LHCN-M2 (cell line): ENCODE measurements at places on chromosomes 4 and X.

DNA sequence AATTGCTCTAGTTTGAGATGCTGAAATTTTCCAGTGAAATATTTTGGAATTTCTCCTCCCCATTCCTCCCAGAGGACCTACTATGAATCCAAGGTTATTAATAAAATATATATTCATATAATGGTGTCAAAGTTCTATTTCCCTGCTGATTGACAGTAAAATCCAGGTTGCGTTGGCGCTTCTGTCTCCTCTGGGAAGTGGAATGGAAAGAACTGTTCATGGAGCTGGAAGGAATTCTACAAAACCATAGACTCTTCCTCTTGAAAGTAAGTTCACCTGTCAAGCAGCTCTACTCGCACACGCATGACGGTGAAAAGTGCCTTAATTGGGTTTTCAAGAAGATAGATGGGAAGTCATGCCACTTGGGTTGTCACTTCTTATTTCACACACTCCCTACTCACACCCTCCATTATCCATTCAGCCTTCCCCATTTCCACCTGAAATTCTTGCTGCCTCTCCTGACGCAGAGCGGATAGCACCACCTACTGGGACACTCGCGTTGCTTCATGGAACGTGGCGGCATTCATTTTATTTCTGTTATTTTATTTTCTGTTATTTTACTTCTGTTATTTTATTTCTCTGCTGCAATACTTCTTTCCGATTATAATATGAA lies 351.6 kb downstream of the NLGN4X start:
- peak; percentile 17 for DNase-seq

GRCh38 chr4:77893451-77893850 lies 30.8 kb downstream of the MRPL1 start:
- DNase-seq: no peak

- peak; percentile 8 for DNase-seq
Measured at GRCh38 chrX:120309873-120310705, 1.2 kb downstream of the TMEM255A start.

GRCh38 chr4:16537926-16538325 lies 311.7 kb upstream of the TAPT1 start:
- DNase-seq: no peak

DNA sequence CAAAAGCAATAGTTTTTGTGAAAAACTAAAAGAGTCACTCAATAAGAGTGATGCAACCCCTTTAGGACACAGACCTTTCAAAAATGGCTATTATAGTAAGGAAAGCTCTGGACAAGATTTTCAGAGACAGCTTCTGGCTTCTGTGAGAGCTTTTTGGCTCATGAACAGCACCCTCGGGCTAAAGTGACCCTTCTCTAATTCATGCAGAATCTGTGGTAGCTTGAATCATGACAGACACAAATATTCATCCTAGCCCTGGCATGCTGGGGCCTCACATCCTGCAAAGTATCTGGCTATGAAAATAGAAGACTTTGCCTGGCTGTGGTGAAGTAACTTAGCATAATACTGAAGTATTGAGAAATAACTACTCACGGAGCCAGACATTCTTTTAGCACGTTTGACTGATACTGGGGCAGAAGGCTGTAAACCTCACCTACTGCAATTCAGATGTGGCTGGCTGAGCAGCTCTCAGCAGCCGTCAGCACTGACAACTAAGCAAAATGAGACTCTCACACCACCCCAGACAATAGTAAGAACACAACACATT lies 327.3 kb downstream of the MAPK10 start:
- peak; percentile 80 for DNase-seq

DNA sequence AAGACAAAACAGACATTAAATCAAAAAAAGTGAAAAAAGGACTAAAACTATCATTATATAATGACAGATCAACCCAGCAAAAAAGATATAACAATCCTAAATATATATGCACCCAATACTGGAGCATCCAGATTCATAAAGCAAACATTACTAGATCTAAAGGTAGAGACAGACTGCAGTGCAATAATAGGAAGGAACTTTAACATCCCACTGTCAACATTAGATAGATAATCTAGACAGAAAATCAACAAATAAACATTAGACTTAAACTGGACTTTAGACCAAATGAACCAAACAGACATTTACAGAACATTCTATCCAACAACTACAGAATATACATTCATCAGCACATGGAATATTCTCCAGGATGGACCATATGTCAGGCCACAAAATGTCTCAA lies 29.5 kb upstream of the RAB39B start:
- no peak for DNase-seq

- DNase-seq: no peak
Measured at GRCh38 chr4:94519925-94520789, 68.4 kb downstream of the PDLIM5 start.

DNA sequence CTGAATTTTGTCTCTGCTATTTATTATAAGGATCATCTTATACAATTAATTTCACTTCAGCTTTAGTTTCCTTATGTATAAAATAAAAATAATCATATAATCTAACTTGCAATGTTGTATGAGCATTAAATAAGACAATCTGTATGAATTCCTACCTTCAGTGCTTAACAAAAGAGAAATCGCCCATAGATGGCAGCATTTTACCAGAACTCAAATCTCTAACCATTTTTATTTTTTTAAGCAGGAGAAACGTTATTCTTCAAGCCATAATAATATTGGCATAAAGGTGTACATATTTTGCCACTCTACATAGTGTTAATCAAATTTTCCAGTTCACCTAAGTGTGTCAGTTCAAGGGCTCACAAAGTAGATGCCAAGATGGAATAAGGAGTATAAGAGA lies 78.8 kb downstream of the TMEM47 start:
- peak; percentile 37 for DNase-seq

DNA sequence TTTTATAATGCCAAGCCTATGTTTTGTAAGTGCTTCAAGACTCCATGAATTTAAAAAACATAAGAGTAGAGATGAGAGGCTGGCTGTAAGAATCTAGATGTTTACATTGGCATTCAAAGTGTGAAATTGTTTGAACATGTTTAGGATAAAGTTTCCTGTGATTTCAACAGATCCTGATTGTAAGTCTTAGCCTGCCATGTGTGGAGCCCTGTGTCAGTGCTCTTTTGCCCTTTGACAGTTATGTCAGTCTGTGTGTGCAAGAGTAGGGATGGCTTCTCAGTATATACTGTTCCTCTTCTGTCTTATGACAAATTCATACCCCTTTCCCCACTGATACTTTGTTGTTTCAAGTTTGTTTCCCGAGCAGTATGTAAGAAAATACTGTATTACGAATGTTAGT lies 68.2 kb downstream of the USP9X start:
- no peak for DNase-seq

GRCh38 chr4:3311489-3312171 lies 18.8 kb downstream of the RGS12 start:
- no peak for DNase-seq

DNA sequence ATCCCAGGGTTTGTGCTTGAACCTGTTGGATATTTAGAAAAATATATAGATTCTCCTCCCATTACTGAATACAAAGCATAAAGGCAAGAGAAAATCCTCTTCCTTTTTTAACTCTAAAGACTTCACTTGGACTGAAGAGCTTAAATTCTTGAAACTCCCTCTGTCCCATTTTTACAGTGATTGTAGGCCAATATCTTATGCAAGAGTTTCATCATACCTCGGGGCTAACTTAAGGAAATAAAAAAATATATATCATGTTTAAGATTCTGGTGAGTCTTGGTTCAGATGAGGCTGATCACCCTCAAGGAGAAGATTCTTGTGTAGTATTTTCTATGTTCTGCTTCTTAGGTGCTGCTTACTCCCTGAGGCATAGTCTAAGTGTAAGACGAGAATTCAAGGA lies 1449.6 kb downstream of the C4orf33 start:
- DNase-seq: no peak

GRCh38 chr4:37245391-37245954 lies 930 bp downstream of the NWD2 start:
- no peak for DNase-seq

- no peak for DNase-seq
Measured at GRCh38 chrX:125131164-125131563, 188.5 kb upstream of the TEX13C start.

- peak; percentile 36 for DNase-seq
Measured at GRCh38 chrX:2692221-2693112, 1.4 kb downstream of the CD99 start.

DNA sequence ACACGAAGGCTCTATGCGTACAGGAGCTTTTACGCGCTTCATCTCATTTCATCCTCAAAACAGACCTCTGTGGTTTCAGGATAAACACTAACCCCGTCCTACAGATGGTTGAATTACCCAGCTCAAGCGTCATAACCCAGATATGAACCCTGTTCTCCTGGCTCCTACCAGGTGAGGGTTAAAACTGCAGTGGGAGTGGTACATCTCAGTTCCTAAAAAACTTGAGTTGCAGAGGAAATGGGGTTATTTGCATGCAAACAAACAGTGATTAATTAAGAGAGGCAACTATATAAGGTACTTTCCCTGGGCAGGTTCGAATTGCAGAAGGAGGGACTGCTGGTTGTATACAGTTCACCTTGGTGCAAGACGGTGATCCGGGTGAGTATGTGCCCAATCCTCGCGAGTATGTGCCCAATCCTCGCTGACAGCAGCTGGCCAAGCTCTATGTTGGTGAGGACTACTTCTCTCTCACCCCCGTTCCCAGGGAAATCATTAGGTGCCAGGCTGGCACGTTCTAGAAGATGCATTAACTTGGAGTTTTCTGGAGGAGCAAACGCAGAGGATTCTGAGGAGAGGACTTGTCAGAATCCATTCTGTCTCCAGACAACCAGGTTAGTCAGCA lies 72.6 kb downstream of the FHDC1 start:
- DNase-seq: no peak

DNA sequence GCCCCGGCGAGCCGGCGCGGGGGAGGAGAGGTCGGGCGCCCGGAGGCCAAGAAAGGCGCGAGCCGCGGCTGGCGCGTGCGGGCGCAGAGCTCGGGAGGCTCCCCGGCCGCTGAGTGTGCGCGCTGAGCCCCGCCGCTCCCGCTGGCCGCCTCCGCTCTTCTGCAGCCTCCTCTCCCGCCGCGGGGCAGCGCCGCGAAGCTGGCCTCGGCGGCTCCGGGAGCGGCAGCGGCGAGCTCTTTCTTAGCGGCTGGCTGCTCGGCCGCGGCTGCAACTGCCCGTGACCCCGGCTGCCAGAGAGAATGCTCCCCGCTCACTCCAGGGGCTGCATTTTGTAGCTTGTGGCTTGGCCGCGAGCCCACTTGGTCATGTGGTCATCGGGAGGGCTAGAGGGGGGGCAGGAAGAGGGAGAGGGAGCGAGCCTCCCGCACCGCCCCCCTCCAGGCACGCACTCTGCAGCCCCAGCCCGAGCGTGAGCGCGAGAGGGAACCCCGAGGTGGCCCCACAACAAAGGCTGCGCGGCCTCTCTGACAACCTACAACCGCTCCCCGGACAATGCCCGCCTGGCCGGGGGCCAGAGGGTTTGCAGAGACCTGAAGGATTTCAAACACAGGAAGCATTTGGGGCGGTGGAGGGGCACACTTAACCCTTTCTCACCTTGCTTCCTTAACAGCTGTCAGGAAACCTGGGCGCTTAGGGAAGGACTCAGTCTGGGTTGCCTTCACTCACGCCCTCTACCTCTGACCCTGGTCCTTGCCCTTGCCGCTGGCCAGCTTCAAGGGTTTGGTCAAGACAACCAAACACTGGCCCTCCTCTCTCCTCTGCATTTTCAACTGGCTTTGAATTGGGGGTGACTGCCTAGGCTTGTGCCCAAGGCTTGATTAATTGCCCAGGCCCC lies at the start of gene APLN:
Gene APLN, minus strand, starts transcription at position 305 of the 895 bp plus-strand sequence. CDS start 326 bp downstream, outside the sequence.
- DNase-seq: peak; percentile 38

GRCh38 chr4:8818063-8818881 lies 53.4 kb downstream of the HMX1 start:
- DNase-seq: no peak

DNA sequence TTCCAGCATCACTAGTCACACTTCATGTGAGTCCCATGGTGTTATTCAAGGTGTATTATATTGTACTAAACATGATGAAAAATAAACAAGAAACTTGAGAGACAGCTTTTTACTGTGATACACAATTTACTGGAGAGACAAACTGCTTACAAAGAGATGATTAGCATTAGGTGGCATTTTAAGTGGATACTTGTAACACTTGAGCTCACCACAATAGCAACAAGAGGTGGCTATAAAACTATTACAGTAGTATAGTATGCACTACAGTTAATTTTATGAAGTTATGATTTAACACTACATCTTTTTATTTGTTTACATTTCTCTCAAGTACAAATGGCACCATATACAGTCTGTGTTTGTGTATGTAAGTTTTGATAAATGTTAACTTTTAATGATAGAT lies 246.6 kb downstream of the PARM1 start:
- no peak for DNase-seq

DNA sequence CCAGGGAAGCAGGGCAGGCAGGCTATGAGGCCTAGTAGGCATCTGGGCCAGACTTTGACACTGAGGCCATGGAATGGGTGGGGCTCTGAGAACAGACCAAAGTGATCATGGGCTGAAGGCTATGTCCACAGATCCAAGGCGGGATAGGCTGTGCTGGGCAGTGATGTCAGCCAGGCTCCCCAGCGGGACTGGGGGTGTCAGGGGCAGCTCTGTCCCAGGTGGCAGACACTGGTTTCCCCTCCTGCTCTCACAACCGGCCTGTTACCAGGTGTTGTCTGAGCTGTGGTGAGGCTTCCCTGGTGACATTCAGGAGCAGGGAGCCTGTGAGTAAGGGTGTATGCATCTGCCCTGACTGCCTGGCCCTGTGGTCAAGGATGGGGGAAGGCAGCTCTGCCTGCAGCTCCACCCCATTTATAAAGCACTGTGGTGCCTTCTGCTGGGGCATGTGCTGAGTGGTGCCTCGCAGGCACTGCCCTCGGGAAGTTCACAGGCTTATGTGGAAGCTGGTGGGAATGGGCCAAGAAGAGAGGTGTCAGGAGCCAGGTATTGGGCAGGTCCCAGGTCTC lies 2.9 kb downstream of the IL9R start:
- DNase-seq: no peak
